ENCODE measurements at places on chromosomes 11 and 22.

- no peak overlapping the region for H3K27ac ChIP-seq
- no peaks in the 10 kb centered on the region for H3K27me3 ChIP-seq
- no peak for DNase-seq
These were observed 31.7 kb upstream of the PDE3B start for GRCh38 chr11:14611939-14612338.

GRCh38 chr22:17779286-17780115, 5.2 kb upstream of the BID start:
- H3K4me3 ChIP-seq = no peak overlapping the region
- no peaks in the 10 kb centered on the region for H3K27me3 ChIP-seq
- no peak overlapping the region for H3K27ac ChIP-seq
- peaks cover 9% of the 10 kb centered on the region for H3K4me1 ChIP-seq
- no peak for DNase-seq
- no peaks in the 10 kb centered on the region for H3K36me3 ChIP-seq

DNA sequence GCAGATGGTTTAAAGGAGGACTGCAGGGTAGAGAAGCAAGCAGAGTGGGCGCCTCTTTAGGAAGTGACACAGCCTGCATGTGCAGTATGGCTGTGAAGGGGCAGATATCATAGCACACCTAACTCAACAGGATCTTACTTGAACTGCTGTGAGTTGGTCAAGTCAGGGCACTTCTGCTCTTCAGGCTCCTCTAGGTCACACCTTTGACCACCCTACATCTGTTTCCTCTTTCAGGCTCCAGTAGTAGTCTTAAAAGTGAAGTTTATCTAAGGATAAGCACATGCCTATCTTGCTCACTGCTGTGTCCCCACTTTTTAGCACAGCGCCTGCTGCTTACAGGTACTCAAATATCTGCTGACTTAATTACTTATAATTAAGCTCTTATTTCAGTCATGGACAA, 6.5 kb downstream of the MRPL16 start:
- H3K27ac ChIP-seq = no peak overlapping the region
- H3K36me3 ChIP-seq = no peaks in the 10 kb centered on the region
- no peaks in the 10 kb centered on the region for H3K27me3 ChIP-seq
- no peak overlapping the region for H3K4me3 ChIP-seq

DNA sequence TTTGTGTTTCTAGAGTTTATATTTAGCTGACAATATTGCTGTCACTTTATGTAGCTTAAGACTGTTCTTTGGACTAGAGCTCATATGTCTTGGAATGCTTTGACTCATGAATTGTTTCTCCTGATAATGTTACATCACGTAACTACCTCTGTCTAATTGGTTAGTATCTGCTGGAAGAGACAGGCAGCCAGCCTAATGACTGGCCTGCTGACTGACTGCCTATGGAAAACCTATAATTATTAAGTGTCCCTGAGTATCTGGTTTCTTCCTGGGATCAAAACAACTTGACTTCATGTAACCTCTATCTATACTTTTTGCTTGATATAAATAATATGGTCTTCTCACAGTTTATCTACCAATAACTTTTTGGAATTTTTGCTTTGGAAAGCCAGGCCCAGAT, 9.4 kb downstream of the SOX6 start:
- DNase-seq = no peak
- H3K36me3 ChIP-seq = no peaks in the 10 kb centered on the region
- no peaks in the 10 kb centered on the region for H3K4me1 ChIP-seq
- H3K27ac ChIP-seq = no peak overlapping the region
- no peaks in the 10 kb centered on the region for H3K27me3 ChIP-seq

GRCh38 chr11:123481640-123482039, 51.6 kb downstream of the GRAMD1B start:
- no peak overlapping the region for H3K4me3 ChIP-seq
- no peak for DNase-seq
- no peaks in the 10 kb centered on the region for H3K27me3 ChIP-seq
- no peaks in the 10 kb centered on the region for H3K36me3 ChIP-seq
